Activated CD4-positive, alpha-beta T cell treated with anti-CD3 and anti-CD28 coated beads, Interleukin-2, Interleukin-6, amounts not matched to agents 100 ng/mL and 50 ng/mL, durations not matched to agents 16 hours and 8 hours (primary cell): ENCODE measurements at places on chromosomes 6 and 20.

GRCh38 chr6:35602133-35602946 is 86.4 kb downstream of the FKBP5 start:
- no peak for DNase-seq

- no peak for DNase-seq
These were observed 30.5 kb upstream of the RIPK1 start for GRCh38 chr6:3037638-3038365.

- no peak for DNase-seq
These were observed 185.6 kb upstream of the EPHA7 start for GRCh38 chr6:93604951-93605350.

GRCh38 chr6:135030532-135031178 is 24.0 kb downstream of the HBS1L start:
- peak; percentile 75 for DNase-seq

DNA sequence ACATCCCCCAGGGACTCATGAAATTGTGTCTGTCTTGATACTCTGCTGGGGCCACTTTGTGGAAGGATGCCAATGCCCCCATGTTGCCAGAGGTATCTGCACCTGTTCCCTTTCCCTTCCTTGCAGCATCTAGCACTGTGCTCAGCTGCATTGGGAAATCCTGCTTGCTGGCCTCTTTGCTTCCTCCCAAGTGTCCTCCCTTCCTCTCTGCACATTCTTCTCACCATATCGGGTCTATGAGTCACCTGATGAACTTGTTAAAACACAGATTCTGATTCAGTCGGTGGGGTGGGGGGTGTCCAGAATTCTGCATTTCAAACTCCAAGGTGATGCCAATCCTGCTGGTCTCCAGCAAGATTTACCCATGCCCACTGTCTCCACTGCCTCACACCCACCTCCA is 467.8 kb downstream of the PTPRT start:
- no peak for DNase-seq

GRCh38 chr20:37989601-37990295 is 43.5 kb downstream of the TTI1 start:
- DNase-seq: peak; percentile 43

DNA sequence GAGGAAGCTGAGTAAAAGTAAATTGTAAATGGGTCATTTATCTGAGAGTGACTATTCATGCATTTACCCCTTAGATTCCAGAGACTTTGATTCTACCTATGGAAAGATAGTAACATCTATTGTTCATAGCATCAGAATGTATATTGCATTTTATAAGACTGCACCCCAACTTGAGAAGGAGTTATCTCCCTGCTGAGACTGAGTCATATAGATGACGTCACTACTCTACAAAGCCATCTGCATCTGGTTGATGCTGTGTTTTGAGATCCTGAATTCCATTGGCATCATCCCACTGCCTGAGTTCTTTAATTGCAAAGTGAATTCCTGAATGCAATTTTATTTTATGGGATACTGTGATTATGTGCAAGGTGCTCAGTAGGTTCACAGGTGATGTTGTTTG is 444.0 kb upstream of the SLC35B3 start:
- no peak for DNase-seq

- DNase-seq: no peak
These were observed 77.6 kb downstream of the HUS1B start for GRCh38 chr6:579339-579738.

DNA sequence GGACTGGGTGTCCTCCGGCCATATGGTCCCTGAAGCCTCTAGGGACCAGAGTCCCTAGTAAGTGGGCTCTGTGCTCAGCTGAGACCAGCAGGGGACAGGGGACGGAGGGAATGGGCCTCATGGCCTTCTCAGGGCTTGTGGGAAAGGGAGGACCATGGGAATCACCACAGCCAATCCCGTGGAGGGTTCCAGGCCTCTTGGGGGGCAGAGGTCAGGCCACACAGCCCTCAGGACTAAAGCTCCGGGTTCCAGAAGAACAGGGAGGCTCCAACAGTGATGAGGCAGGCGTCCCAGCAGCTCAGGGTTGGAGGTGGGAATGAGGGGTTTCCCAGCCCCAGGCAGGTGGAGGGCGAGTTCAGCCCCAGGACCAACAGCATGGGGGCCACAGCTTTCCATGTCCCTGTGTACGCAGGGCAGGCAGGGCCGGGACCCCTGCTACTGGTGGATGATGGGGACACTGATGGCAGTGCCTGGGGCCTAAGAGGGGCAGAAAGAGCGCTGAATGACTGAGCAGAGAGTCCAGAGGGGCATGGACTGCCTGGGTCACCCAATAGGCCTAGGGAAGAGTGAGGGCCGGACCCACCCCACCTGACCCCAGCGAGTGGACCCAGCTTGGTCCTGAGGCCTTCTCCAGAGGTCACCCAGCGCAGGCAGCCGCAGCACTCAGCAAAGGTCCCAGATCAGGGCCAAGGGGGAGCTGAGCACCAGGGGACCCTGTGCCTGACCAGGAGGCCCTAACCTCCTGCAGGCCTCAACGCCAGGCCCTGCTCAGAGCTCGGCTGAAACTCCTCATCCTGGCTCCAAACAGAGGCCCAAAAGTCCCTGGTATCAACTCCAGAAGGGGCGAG is 8.8 kb downstream of the MYL9 start:
- no peak for DNase-seq

DNA sequence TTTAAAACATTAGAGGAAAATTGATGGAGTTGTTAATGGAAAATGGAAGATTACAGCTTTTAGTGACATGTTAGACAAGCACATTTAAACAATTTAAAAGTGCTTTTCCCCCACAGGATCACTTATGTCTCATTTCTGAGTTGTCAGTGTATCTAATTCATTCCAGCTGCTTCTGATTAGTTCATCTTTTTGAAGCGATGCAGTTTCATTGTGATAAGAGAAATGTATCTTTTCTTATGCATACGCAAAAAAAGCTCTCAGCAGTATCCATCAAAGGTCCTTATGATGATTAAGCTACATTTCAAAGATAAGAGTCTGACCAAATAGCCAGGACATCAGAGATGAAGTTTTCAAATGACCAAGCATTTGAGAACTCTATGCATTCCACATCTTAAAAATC is 572.6 kb upstream of the SYNCRIP start:
- no peak for DNase-seq

- no peak for DNase-seq
These were observed 399 bp upstream of the REPS1 start for GRCh38 chr6:138988469-138988834.

DNA sequence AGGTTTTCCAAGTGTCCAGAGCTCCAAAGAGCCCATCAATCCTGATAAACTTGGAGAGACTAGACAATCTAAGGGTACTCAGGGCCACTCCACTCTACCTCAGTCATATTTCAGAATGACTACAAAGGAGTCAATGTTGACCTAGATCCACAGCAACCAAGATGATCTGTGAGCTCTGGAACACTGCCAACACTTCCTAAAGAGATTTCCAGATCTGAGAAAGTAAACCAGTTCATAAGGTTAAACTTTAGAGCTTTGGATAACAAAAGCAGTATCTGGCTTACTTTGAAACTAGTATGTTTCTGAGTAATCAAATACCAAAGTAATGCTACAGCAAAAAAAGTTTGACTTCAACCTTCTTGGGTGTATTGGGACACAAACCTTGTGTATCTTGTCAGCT is 122.7 kb downstream of the BTBD9 start:
- no peak for DNase-seq

- peak; percentile 60 for DNase-seq
These were observed 381.9 kb upstream of the ARID1B start for GRCh38 chr6:156395276-156395675.

DNA sequence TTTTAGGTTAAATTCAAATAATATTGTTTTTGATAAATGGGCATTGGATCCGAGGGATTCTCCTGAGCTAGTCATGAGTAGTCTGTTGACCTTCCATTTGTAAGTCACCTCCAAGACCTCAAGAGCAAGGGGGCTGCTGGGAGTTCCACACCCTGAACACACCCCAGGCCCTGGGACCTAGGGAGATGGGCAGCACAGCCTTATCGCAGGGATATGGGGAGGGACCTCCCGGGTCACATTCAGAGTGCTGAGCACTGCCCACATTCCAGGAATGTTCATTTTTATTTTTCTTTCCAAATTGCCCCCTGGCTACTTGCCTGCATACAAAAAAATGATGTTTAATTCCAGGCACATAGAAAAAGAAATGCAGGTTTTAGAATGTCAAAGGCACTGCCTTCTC is 55.5 kb downstream of the SLC22A2 start:
- no peak for DNase-seq

DNA sequence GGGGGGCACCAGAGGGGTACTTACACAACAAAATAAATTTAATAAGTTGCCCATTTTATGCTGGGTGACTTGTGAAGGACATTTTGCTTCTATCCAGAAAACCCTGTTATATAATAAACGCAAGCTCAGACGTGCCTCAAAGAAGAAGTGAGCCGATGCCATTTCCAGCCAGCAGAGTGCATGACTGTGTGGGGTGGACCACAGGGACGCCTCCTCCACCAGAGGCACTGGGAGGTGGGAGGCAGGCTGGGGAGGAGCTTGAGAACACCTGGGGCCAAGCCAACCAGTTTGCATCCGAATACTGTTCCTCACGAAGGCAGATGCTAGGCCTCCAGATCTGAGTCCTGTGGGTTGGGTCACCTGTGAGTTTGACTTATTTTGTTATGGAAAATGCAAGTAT is 363.8 kb downstream of the RNGTT start:
- no peak for DNase-seq

DNA sequence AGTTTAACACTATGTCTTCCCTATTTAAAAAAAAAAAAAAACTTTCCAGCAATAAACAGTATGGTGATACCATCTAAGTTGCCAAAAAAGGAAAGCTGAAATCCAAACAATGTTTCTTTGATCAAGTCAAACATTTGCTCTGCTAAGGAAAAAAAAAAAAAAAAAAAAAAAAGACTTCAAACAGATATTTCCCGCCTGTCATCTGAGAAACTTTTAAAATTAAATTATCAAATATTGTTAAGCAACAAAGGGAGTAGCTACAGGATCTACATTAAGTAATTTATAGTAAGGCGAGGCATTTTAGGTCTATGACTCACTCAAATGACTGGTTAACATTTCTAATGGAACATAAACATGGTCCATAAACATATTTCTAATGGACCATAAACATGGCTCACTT is 121.2 kb downstream of the DST start:
- DNase-seq: no peak

DNA sequence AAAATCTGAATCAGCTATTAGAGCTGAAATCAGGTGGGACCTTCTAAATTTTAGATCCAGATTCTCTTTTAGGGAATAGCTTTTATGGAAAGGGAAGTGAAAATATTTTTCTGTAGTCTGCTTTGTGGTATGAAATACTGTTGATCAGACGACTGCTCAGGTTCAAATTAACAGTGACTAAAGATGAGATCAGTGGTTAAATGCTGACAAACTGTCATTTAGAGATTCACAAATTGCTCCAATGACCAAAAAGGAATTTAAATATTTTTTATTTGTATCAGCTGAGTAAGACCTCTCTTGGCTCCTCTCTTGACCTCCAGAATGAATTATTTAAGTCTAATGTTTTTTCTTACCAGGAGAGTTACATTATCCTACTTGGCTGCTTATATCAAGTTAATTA is 77.3 kb downstream of the KCNQ5 start:
- DNase-seq: no peak

- DNase-seq: no peak
These were observed 103.4 kb upstream of the BTBD3 start for GRCh38 chr20:11814267-11814666.
